Stimulated activated CD4-positive, alpha-beta T cell treated with anti-CD3 and anti-CD28 coated beads, Interleukin-1b, Interleukin-23, amount 100 ng/mL, for 1 hour (primary cell): ENCODE measurements at places on chromosomes 13 and 19.

DNA sequence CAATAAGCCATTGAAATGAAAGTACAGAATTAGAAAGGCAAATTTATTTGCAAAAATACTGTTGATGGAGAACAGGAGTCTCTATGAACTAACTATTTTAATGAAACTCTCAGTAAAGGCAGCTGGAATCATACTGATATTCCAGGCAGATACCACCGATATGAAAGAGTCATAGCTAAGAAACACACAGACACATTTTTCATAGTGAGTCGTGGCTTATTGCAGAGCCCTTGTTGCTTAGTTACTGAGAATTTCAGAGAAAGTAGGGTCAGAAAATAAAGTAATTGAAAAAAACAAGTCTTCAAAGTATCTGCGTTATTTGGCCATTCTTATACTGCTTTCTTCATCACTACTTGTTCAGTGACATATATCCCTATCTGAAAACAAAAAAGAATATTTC lies 1890.9 kb downstream of the PCDH9 start:
- no peak for DNase-seq

DNA sequence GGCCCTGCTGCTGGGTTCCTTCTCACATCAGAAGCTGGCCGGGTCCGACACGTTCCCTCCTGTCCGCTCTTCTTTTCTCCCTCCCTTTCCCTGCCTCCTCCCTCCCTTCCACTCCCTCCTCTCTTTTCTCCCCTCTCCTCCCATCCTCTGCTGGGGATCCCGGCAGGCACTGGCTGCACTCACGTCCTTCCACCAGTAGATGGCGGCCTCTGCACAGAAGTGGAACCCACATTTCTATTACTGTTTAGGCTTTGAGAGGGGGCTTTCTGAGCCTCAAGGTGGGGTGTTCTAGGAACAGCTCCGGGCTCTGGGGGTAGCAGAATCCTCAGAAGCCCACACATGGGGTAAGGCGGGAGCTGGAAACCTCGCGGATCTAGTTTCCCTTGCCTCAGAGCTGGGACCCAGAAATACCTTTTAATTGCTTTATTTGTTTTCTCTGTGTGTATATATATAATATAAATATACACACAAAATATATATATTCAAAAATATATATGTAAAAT lies 294.2 kb downstream of the ZNF536 start:
- no peak for DNase-seq

GRCh38 chr19:8512115-8512967 lies 1.6 kb downstream of the ZNF414 start:
- DNase-seq: no peak

- DNase-seq: no peak
Observed at GRCh38 chr13:109331898-109332297, 454.5 kb downstream of the IRS2 start.

GRCh38 chr19:40225440-40226305 lies 816 bp downstream of the CCNP start:
- DNase-seq: no peak

- DNase-seq: no peak
Observed at GRCh38 chr13:81388400-81388799, 1047.5 kb upstream of the SPRY2 start.

DNA sequence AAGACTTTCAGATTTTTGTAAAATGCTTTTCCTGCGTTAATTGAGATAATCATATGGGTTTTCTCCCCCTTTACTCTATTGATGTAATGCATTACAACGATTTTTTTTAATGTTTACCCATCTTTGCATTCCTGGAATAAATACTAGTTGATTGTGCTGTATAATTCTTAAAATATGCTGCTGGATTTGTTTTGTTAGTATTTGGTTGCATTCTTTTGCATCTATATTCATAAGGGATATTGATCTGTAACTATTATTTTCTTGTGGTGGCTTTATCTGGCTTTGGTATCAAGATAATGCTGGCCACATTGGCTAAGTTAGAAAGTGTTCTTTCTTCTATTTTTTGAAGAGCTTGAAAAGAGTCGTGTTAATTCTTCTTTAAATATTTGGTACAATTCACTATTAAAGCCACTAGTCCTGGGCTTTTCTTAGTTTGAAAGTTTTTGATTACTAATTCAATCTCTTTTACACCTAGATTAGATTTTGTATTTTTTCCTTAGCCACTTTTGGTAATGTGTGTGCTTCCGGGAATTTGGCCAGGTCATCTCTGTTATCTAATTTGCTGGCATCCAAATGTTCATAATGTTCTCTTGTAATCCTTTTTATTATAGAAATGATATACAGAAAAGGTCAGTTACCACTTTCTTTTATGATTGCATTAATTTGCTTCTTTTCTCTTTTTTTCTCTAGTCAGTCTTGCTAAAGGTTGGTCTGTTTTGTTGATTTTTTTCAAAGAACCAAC lies 29.8 kb downstream of the KL start:
- DNase-seq: no peak

GRCh38 chr13:45974500-45974899 lies 78.0 kb downstream of the ZC3H13 start:
- no peak for DNase-seq

DNA sequence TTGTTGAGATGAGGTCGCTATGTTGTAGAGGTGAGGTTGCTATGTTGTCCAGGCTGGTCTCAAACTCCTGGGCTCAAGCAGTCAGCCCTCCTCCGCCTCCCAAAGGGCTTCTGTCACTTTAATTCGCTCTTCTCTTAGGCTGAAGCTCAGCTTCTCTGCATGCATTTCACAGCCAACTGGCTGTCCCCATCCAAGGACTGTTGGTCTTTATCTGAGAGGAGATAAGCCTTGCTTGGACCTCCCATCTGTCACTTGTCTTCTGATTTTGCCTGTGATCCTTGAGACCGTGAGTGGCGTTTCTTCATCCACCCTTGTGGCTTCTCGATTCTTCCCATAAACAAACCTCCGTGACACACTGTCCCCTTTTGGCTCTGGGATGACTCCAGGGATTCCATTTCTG lies 24.4 kb downstream of the CERS1 start:
- DNase-seq: no peak

- no peak for DNase-seq
Observed at GRCh38 chr19:39187552-39187943, 9.2 kb upstream of the NCCRP1 start.
